ENCODE measurements at places on chromosomes 11 and 22.

DNA sequence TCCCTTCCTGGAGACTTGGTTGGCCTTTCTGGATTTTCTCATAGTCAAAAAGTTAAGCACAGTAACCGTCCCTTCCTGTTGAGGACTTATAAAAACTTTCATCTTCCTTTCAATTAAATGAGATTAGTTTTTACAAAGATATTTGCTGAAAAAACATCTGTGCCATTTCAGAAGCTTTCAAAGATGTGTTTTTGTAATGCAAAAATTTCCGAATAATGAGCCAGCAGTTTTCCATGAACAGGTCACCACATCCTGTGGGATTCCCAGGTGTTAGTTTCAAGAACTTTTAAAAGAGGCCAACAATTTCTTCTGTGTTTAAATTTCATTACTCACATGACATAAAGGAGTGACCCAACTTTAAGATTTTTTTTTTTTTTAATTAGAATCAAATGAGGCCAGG lies 18.0 kb downstream of the NUP50 start:
- no peak for DNase-seq

DNA sequence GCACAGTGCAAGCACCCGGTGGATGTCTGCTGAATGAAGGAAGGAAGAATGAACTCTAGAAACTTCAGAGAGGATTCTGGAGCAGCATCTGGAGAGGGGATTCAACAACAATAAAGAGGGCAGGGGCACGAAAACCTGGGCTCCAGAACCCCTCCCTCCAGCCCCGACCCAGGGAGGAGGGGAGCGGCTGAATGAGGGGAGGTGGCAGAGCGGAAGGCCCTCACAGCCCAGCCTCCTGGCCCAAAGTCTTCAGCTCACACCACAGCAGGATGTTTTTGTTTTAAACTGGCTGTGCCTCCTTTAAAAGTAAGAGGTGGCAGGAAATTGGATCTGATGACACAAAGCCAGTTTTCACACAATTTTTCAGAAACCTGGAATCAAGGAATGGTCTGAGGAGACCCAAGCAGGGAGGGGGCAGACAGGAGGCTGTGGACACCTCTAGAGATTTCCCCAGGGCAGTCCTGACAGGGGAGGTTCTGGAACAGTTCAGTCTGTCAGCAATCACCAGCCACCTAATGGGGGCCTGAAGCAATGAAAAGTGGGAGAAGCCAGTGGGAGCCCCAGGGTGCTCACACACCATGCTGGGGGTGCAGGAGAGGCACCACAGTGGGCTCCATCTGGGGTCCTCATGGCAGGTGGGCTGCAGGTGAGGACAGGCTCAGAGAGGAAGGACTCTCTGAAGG lies 44.4 kb upstream of the TCF20 start:
- no peak for DNase-seq

GRCh38 chr11:65414776-65415498 lies 7.7 kb upstream of the NEAT1 start:
- DNase-seq: no peak

DNA sequence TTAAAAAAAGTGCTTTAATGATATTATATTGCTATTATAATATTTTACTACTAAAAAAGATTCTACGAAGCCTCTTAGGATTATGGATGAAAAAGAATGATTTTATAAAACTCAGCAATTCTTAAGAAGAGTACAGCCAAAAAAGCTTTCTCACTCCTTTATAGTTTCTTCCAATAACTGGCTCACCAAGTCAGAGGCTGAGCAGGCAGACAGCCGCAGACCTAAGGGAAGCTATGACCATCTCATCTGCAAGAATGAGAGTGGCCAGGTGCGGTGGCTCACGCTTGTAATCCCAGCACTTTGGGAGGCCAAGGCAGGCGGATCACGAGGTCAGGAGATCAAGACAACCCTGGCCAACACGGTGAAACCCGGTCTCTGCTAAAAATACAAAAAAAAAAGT lies 12.7 kb upstream of the EMID1 start:
- no peak for DNase-seq

- DNase-seq: no peak
Measured at GRCh38 chr11:117805045-117805444, 8.0 kb upstream of the DSCAML1 start.

- DNase-seq: no peak
Measured at GRCh38 chr11:134888821-134889220, 476.8 kb upstream of the B3GAT1 start.

DNA sequence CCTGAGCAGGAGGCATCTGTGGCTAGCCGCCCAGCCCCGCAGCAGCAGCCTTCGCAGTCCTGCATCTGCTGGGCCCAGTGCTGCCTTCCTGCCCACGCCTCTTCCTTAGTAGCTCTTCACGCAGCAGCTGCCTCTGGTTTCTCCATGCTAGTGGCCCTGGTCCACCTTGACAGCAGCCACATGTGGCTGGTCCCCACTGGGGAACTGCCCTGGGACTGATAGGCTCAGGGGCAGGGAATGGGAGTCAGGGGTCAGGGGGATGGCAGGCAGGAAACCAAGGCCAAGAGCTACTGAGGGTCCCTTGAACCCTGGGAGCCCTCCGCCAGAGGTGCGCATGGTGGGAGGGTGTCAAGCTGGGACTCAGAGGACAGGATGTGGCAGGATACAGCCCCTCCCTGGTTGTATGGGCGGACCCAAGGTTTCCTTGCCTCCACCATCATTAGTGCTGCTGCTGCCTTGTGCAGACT lies 99.4 kb upstream of the PITPNB start:
- no peak for DNase-seq

DNA sequence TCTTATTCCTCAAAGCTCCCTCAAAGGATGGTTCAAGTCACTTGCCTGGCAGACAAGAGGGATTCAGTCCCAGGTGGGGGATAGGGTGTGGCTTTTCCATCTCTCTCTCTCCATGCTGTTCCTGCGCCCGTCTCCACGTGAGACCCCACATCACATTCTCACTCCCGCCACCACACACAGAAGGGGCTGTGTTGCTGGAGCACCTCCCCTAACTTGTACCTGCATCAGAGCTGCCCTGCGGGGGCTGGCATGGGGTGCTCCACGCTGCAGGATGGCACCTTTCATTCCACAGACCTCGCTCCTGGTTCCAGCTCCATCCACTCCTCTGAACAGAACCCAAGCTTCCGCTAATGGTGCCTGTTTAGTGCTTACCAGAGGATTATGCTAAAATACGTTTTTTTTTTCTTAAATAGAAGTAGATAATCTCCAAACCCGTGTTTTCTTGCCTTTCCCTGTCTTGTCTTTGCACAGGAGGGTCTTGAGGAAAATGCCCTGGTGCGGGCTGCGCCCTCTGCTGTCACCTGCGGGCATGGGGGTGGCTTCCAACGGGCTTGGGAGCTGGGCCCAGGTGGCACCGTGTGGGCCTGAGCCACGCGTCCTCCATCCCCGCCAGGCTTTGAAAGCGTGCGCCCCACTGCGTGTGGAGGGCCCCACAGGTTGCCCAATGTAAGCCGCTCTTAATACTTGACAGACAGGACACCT lies 985.6 kb downstream of the BRD1 start:
- DNase-seq: no peak

DNA sequence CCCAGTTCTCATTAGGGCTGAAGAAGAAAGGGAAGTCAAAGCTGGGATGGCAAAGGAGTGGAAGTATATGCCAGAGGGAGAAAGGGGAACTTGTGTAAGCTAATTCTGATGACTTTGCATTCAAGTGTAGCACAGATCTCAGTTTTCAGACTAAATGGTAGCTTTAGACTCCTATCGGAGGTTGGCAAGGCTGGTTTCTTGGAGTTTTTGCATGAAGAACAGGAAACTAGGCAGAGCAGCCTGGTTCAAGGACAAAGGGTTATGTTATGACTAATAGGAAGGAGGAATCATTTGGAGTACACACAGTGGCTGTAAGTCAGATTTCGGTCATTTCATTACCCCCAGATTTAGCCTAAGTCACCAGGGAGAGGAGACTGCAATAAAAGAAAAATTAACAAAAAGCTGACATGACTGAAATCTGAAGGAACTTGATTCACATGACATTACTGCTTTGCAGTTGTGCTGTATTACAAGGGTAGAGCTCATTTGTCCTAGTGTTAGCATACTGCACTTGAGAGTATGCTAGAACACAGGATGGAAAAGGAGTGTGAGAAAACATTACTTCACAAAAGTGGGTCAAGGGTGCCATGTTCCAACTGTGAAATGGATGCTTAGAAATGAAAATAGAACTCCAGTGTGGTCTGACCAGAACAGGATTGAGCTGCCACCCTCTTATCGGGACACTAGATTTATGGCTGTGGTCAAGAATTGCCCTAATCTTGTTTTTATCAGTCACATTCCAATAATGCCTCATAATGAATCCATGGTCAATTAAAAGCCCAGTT lies 23.6 kb downstream of the ADM start:
- DNase-seq: no peak

DNA sequence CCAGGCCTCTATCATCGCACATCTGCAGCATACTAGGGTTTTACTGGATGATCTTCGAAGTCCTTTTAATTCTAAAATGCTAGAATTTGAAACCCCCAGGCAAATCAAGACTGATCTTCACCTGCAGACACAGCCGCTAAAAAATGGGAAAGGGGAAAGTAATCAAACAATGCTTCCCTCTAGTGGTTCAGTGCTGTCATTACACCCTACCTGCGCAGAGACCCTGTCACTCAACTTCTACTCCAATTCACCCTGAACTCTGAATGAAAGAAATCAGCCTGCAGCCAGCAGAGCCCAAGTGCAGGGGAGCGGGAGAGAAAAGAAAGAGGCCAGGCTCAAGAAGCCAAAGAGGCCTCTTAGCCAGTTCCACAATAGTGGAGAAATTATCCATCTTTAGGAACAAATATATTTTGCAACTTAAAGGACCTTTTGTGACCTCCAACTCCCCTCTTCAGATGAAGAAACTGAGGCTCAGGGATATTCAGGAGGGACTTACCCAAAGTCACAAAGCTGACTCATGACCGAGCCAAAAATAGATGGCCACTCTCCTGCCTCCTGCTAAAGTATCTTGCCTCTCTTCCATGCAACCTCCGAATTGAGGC lies 33.0 kb downstream of the SERGEF start:
- DNase-seq: peak; percentile 31

DNA sequence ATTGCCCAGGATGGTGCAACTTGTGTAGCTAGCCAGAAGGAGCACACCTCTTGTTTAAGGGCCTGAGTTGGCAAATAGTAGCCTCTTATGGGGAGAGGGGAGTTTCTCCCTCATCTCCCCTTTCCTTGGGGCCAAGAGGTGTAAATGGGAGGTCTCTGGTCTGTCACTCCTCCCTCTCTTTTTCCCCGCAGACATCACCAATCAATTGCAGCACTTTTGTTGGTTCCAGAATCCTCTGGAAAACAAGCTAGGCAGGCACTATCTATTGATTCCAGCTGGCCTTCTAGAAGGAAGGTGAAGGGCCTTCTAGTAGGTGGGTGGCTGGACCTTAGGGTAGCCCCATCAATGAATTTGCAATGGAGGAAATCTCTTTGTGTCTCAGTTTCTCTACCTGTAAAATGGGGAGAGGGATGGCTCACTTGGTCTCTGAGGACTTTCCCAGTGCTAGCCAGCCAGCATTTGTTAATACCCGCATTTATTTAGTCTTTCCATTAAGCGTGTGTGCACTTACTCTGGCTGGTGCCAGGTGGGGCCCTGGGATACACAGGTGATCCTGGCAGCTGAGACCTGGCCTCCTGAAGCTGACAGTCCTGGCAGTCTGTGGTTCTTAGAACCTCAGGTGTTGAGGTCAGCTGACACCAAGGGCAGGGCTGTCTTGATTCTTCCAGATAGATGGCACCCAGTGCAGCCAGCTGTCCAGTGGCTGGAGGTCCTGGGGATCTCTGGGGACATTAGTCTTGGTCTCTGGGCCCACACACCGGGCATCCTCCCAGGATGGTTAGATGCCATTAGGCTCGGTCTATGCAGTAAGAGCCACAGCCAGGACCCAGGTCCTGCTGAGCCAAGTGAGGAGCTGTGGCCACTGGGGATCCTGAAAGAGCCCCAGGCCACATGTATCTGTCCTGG lies 51.7 kb downstream of the TSPAN18 start:
- no peak for DNase-seq

GRCh38 chr11:74086242-74086884 lies 77.5 kb upstream of the UCP3 start:
- DNase-seq: peak; percentile 39

- no peak for DNase-seq
Measured at GRCh38 chr11:34552270-34552669, 38.7 kb upstream of the ELF5 start.

DNA sequence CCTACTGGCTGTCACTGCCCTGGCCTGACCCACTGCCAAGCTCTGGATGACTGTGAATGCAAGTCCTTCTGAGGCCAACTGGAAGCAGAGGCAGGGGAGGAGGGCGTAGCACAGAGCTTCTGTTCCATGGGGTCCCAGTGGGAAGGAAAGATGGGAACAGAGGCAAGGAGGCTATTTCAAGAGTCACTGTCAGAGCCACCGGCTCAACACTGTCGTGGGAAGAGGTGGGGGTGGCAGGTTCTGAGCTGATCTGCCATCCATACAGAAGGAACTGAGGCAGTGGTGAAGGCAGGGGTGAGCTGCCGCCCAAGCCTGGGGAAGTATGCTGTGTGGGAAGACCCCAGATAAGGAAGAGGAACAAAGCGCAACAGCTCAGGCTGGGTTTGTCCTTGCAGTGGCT lies 54.7 kb downstream of the SGSM3 start:
- no peak for DNase-seq

GRCh38 chr22:41022470-41023298 lies 69.7 kb upstream of the EP300 start:
- peak; percentile 78 for DNase-seq

DNA sequence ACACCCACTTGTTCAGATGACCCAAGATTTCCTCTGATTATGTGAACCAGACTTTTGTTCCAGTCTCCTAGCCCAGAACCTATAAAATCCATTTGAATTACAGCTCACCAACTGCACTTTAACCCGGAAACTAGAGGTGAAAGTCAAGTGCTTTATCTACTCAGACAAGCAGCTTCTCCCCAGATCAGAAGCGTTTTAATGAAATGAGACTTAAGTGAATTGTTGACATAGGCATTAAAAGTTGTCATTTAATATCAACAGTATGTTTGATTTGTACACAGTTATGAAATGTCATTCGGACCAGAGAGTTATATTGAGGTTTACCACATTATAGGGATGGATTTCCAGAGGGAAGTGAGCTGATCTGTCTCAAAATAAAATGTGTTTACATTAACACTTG lies 52.0 kb downstream of the CADM1 start:
- DNase-seq: no peak

DNA sequence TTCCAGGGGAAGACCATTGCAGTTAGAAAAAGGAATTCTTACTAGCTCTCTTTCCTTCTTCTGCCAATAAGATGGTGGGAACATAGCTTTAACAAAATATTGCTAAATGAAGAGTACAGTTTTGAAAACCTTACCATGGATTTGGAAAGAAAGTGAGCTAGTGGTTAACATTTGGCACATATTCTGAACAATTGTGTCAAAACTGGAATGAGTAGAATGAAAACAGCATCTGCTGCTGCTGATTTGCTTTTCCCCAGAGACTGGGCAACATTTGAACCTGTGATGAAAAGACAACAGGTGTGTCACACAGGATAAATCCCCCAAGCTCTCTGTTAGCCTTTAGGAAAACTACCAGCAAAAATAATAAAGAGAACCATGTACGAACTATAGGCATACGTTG lies 761.4 kb downstream of the KCNA4 start:
- DNase-seq: no peak

GRCh38 chr11:102891736-102892135 lies 17.0 kb upstream of the MMP12 start:
- no peak for DNase-seq

- no peak for DNase-seq
Measured at GRCh38 chr11:78347956-78348355, 69.7 kb downstream of the GAB2 start.

- no peak for DNase-seq
Measured at GRCh38 chr11:121348220-121348875, 55.8 kb downstream of the SC5D start.

- DNase-seq: no peak
Measured at GRCh38 chr22:20560716-20561115, 53.3 kb downstream of the MED15 start.

GRCh38 chr11:6233984-6234386 lies 451 bp downstream of the FHIP1B start:
- DNase-seq: no peak

Measured in CD4-positive, alpha-beta memory T cell (primary cell).